ENCODE measurements at places on chromosomes 3 and 15.

DNA sequence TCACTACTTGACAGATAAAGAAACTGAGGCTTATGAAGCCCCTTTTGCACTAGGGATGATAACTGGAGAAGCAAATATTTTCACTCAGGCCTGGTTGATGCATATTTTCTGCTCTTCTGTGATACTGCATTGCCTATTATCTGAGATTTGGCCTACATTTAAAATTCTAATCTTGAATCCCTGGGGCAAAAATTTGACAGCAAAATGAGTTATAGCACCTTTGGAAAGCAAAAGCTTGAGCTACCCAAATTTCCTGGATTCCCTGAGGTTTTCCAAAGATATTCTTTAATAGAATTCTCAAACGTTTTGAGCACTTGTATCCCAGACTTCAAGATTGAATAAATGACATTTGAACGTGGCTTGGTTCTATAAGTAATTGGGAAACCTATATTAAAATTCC is 86.1 kb downstream of the NAALADL2 start:
- DNase-seq, result no peak

DNA sequence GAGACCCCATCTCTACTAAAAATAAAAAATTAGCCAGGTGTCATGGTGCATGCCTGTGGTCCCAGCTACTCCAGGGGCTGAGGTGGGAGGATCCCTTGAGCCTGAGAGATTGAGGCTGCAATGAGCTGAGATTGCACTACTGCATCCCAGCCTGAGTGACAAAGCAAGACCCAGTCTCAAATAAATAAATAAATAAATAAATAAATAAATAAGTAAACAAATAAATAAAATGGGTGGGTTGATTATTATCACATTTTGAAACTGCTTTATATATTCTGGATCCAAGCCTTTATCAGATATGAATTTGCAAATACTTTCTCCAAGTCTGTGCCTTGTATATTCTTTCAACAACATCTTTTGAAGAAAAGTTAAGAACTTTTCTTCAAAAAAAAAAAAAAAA is 22.2 kb upstream of the PCSK6 start:
- DNase-seq, result no peak

DNA sequence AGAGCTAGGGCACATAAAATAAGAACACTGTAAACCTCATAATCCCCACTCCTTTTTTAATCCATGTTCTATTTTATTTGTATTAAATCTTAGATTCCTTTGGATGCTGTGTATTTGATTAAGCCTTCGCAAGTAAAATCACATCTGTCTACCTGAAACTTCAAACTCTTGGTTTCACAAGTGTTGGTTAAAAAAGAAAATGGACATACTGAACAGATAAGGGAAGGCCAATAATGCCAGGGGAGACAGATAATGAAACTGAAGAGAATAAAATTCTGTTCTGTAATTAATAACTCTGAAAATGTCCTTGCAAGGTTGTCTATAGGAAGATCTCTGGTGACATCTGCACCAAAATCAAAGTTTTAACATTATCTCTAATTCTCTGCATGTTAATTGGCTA is 114.2 kb downstream of the ULK4 start:
- DNase-seq, result no peak

DNA sequence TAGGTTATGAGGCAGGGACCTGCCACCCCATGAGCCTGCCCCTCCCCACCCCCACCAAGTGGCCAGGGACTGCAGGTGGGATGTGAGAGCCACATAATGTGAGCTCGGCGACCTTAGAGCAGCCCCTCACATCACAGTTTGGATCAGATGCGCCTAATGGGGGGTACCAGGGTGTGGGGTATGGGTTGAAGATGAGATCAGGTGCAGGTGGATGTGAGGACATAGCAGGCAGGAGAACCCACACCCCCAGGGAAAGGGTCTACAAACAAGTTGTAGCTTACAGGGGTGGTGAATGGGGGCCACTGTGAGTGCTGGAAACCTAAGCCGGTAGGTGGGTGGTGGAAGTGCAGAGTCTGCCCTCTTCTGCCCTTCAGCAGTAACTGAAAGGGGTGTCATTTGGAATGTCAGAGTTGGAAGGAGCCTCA is 94.0 kb downstream of the CORO2B start:
- peak; percentile 27 for DNase-seq

- DNase-seq, result no peak
These were observed 180.1 kb downstream of the SUCLG2 start for GRCh38 chr3:67474311-67474710.

GRCh38 chr3:48233542-48233941 is 7.4 kb upstream of the ZNF589 start:
- DNase-seq, result no peak

GRCh38 chr3:146646261-146646660 is 41.1 kb upstream of the PLSCR5 start:
- no peak for DNase-seq

DNA sequence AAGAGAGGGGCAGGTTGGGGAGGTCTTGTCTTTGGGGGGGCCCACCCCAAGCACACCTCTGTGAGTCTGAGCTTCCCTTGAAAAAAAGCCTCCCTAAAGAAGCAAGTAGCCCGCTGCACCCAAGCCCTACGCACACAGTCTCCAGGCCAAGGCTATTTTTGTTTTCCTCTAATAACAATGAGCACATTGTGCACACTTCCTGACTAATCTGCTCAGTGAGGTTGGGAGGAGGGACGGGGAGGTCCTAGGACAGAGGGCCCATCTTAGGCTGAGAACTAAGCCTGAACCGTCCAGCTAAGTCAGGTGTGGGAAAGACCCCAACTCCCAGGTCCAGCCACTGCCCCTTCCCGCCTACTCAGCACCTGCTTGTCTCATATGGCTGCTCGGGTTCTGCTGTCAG is 87.2 kb downstream of the HMG20A start:
- DNase-seq, result peak; percentile 40

- no peak for DNase-seq
These were observed 67.3 kb upstream of the MFGE8 start for GRCh38 chr15:88980498-88980897.

DNA sequence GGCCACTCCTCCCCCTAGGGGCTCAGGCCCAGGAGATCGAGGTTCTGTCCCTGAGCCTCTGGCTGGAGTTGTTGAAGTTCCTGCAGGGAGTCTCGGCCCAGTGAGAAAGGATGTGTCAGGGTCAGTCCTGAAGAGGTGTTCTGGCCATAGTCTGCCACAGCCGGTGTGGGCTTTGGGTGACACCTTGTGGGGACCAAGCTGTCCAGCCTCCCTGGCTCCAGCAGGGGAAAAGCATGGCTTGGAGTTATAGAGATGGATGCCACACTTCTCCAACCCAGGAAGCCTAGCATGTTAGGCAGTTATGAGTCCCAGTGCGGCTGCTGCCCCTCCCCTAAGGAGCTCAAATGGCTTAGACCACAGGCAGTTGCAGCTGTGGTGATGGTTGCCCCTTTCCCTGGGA is 945.6 kb upstream of the GBE1 start:
- no peak for DNase-seq

- peak; percentile 11 for DNase-seq
These were observed 220.3 kb downstream of the ATP8B4 start for GRCh38 chr15:49898575-49899283.

DNA sequence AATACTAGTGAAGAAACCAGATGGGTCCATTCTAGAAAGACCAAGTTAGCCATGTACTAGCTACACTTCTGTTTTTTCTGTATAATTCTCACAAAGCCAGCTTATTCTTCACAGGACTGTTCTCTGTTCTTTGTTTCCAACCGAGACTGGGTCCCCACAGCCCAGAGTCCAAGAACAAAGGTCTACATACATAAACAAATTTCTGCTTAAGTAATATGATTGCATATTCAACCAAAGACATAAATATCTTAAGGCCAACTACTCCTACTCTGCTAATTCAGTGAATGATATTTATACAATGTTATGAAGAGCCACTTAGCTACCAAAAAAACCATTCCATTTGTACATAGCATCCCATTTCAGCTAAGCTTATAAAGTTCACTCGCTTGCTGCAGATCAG is 299.8 kb upstream of the CCDC54 start:
- DNase-seq, result no peak

- no peak for DNase-seq
These were observed 57.3 kb upstream of the SNTN start for GRCh38 chr3:63595221-63595620.

GRCh38 chr3:39448506-39449233 is 18.8 kb upstream of the MOBP start:
- DNase-seq, result no peak

- DNase-seq, result peak; percentile 38
These were observed 330.2 kb downstream of the EPHB1 start for GRCh38 chr3:135125171-135125801.

GRCh38 chr3:167318306-167318705 is 61.8 kb downstream of the ZBBX start:
- DNase-seq, result no peak

DNA sequence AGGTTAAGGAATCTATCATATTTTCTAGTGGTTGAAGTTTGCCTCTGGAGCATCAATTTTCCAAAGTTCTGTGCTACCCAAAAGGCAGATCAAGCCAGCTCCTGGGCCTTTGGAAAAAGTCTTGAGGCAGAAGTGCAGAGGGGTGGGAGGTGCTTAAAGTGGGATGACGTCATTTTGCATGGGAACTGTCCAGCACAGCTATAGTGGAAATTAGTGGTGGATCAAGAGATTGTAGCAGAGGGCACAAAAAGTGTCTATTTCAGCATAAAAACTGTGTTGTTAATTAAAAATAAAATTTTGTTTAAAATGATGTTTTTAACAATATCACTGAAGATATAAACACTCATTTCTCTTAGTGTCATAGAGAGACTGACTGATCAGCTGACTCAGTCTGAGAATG is 221.9 kb downstream of the LRRN1 start:
- no peak for DNase-seq

Measured in AG10803 (cell line).